ENCODE measurements at places on chromosomes 7 and 10.

DNA sequence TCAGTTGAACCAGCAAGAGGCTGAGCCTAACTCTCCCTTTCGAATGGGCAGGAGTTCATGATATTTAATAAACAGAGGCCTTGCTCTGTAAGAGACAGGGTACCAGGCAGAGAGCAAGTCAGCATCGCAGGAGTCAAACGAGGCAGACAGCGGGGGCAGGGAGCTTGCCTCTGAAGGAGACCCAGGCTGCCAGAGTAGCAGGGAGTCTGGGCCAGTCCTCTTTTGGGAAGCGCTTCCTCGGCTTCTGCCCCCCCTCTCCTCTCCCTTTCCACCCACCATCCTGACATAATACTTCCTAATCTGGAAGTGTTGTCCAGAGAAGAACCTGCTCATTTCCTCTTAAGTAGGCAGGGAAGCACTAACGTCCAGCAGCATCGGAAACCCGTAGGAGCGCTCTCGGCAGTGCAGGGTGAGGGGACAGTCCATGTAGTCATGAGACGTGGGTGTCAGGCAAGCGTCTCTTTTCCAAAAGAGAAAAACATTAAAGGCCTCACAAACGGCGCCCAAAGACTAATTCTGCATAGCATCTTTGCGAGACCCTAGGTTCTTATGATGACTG lies 171.1 kb downstream of the EGFR start:
- no peak for DNase-seq

GRCh38 chr7:2763597-2763996 lies 75.6 kb downstream of the AMZ1 start:
- no peak for DNase-seq

- DNase-seq = no peak
Observed at GRCh38 chr7:43669286-43670081, 59.8 kb downstream of the COA1 start.

- DNase-seq = no peak
Observed at GRCh38 chr7:74233655-74234285, 20.4 kb downstream of the RFC2 start.

- DNase-seq = no peak
Observed at GRCh38 chr10:21495002-21495751, 30.3 kb downstream of the SKIDA1 start.

- DNase-seq = no peak
Observed at GRCh38 chr10:68536973-68537372, 9.7 kb upstream of the SLC25A16 start.

- DNase-seq = no peak
Observed at GRCh38 chr7:115474137-115474536, 552.2 kb downstream of the MDFIC start.

GRCh38 chr7:27107391-27108381 lies 5.2 kb upstream of the HOXA2 start:
- no peak for DNase-seq

DNA sequence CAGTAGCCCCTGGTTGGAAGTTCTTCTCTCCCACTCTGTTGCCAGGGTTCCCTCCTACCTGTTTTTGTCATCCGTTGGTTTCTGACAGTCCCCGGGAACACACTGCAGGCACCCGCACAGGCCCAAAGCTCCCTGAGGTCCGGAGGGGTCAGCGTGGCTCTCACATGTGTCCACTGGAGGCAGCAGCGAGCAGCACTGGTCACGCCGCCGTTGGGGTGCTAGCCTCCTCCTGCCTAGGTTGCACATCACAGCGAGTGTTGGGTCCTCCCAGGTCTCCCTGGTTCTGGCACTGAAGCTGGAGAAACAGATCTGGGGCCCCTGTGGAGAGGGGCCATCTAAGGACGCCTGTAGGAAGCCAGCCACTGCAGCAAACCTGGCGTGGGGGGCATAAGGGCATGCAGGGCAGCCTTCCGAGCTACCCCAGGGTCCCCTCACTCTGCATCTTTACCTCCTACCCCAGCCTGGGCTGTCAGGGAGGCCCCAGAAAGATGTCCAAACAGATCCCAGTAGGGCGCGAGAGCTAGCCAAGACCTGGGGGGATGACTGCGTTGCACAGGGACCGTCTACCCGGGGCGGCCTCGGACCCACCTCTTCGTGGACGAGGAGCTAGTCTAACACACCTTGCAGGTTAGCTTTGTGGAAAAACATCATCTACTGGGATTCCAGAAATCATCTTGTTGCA lies 28.9 kb downstream of the LRRC27 start:
- DNase-seq = no peak

GRCh38 chr10:12974078-12974477 lies 27.4 kb downstream of the CCDC3 start:
- no peak for DNase-seq

DNA sequence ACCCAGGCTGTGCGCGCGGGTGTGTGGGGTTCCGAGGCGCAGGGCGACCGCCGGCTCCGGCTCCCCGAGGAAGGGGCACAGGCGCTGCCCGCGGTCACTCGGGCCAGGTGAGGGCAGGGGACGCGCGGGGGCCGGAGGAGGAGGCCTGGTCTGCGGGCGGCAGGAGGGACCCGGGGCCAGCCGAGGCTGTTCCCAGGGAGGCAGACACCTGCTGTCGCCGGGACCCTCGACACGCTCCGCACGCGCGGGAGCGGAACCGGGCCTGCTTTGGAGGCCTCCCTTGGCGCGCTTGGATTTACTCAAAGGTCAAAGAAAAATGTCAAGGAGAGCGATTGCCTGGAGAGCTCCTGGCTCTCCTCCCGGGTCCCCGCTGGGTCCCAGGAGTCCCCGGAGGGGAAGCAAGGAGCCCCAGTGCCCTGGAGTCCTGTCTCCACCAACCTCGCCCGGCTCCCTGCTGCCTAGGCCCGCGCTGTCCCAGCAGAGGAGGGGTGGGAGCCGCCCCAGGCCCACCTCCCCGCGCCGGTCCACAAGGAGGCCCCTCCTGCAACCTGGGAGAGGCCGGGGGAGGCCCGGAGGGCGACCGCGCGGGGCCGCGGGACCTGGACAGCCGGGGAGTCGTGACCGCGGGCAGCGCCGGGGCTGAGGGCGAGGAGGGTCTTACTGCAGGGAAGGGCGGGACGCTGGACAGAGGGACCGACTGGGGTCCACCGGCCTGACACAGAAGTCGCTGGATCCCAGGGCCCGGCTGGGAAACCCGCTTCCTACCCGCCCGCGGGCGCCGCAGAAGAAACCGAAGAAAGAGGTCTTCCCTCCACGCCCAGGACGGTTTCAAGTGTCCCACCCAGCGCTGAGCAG lies 348.9 kb downstream of the DNAJB6 start:
- no peak for DNase-seq

- DNase-seq = no peak
Observed at GRCh38 chr7:96407427-96407826, 85.5 kb upstream of the SLC25A13 start.

DNA sequence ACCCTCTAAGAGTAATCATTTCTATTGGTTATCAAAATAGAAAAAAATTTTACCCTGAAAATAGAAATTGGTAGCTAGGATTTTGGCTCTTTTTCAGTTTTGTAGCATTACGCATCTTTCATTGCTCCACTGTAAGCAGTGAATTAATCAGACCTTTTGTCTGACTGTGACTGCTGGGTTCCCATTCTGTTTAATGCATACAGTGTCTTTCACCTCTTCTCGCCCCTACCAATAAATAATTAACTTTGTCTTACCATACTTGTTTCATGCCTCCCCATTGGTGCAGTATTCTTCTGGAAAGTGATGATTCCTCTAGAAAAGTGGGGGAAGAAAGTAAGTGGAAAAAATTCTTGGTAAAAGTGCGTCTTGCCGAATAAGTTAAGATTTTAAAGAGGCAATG lies 73.2 kb downstream of the AP3M1 start:
- DNase-seq = no peak
